T-helper 17 cell (primary cell): ENCODE measurements at places on chromosomes 1 and 21.

DNA sequence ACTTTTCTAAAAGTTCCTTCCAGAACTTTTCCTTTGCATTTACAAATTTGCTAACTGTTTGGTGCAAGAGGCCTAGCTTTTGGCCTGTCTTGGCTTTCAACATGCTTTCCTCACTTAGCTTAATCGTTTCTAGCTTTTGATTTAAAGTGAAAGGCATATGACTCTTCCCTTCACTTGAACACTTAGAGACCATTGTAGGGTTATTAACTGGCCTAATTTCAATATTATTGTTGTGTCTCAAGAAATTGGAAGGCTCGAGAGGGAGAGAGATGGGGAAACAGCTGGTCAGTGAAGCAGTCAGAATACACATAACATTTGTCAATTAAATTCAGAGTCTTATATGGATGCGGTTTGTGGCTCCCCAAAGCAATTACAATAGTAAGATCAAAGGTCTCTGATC is 63.0 kb upstream of the MPC2 start:
- H3K27me3 ChIP-seq: no peaks in the 10 kb centered on the region
- H3K36me3 ChIP-seq: peaks cover 12% of the 10 kb centered on the region
- H3K4me1 ChIP-seq: peaks cover 12% of the 10 kb centered on the region
- no peak overlapping the region for H3K4me3 ChIP-seq
- no peak overlapping the region for H3K27ac ChIP-seq

- no peak for DNase-seq
- H3K4me3 ChIP-seq: no peak overlapping the region
- H3K36me3 ChIP-seq: no peaks in the 10 kb centered on the region
- no peaks in the 10 kb centered on the region for H3K4me1 ChIP-seq
Measured at GRCh38 chr1:236705771-236706170, 19.5 kb downstream of the ACTN2 start.

GRCh38 chr1:228837817-228838716 is 102.8 kb downstream of the RHOU start:
- peaks cover 21% of the 10 kb centered on the region for H3K27me3 ChIP-seq
- no peak overlapping the region for H3K27ac ChIP-seq
- no peaks in the 10 kb centered on the region for H3K4me1 ChIP-seq
- DNase-seq: no peak

- H3K27me3 ChIP-seq: no peaks in the 10 kb centered on the region
- no peak for DNase-seq
- no peaks in the 10 kb centered on the region for H3K4me1 ChIP-seq
- no peak overlapping the region for H3K4me3 ChIP-seq
Measured at GRCh38 chr1:81671038-81671437, 129.7 kb upstream of the ADGRL2 start.

DNA sequence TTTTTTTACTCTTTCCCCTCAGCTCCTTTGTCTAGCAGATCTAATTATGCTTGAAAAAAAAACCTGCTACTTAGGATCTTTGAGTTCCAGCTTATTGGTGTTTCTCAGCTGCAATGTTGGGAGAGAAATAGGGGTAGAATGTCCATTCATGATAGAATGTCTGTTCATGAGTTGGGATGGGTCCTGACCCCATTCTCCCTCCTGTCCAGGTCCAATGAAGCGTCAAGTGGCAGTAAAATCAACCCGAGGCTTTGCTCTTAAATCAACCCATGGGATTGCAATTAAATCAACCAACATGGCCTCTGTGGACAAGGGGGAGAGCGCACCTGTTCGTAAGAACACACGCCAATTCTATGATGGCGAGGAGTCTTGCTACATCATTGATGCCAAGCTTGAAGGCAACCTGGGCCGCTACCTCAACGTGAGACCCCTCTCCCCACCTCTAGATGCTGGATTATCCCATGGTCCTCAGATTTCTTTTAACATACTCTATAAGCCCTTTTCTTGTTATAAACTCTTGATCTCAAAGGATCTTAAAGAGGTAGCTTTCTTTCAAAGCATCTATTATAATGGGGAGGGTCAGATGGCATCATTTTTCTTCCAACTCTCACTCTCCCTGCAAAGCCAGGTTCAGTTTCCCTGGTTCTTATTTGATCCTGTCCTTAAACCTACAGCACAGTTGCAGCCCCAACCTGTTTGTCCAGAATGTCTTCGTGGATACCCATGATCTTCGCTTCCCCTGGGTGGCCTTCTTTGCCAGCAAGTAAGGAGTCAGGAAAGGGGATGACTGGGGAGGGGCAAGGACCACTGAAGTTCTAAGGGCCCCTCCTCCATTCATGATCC is 11.1 kb downstream of the CERS2 start:
- DNase-seq: no peak
- H3K4me1 ChIP-seq: peaks cover 23% of the 10 kb centered on the region
- no peak overlapping the region for H3K4me3 ChIP-seq
- H3K27ac ChIP-seq: peak overlapping the region; percentile 86
- H3K27me3 ChIP-seq: no peaks in the 10 kb centered on the region

DNA sequence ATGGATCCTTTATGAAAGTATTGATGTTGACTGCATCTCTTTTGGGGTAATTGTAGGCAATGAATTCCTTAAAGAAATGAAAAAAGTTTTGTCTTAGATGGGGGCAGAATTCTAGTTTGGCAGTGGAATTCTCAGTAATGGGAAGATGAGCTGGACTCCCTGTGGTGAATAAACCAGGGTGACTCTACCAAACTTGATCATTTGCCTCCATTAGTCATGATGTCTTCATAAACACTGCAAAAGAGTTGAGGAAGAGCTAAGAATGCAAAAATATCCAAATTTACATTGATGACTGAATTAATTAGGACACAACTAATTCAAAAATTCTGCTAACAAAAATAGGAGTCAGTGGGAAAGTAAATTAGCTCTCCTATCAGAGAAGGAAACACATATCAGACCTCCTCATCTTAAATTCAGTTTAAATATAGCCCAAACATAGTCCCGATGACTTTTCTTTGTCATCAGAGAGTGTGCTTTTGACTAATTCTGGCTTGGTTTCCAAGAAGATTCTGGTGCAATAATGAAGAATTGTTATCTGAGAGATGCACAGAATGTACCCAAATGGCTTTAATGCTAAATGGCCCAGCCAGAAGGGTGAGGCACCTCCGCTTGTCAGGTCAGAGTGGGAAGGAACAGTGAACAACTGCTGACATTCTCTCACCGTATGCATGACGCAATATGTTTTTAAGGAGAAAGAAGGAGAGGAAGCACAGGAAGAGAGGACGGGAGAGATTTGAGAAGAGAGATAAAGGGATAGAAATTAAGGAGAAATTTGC is 525.1 kb downstream of the LMO4 start:
- DNase-seq: no peak
- peaks cover 2% of the 10 kb centered on the region for H3K36me3 ChIP-seq
- no peaks in the 10 kb centered on the region for H3K4me1 ChIP-seq
- peaks cover 20% of the 10 kb centered on the region for H3K27me3 ChIP-seq
- H3K27ac ChIP-seq: no peak overlapping the region
- no peak overlapping the region for H3K4me3 ChIP-seq

DNA sequence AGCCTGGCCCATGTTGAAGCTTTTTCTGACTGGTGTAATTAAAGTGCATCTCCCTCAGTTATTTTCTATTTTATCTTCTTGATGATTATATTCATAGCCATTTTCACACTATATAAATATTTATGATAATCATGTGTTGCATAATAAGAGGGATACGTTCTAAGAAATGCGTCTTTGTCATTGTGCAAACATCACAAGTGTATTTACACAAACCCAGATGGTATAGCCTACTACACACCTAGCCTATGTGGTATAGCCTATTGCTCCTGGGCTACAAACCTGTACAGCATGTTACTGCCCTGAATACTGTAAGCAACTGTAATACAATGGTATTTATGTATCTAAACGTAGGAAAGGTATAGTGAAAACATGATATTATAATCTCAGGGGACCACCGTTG is 88.1 kb downstream of the BACH1 start:
- no peaks in the 10 kb centered on the region for H3K36me3 ChIP-seq
- no peak for DNase-seq
- no peak overlapping the region for H3K27ac ChIP-seq
- H3K4me3 ChIP-seq: no peak overlapping the region
- H3K27me3 ChIP-seq: no peaks in the 10 kb centered on the region

GRCh38 chr1:209600541-209600940 is 17.0 kb downstream of the CAMK1G start:
- H3K36me3 ChIP-seq: no peaks in the 10 kb centered on the region
- no peak overlapping the region for H3K4me3 ChIP-seq
- DNase-seq: no peak
- no peak overlapping the region for H3K27ac ChIP-seq

DNA sequence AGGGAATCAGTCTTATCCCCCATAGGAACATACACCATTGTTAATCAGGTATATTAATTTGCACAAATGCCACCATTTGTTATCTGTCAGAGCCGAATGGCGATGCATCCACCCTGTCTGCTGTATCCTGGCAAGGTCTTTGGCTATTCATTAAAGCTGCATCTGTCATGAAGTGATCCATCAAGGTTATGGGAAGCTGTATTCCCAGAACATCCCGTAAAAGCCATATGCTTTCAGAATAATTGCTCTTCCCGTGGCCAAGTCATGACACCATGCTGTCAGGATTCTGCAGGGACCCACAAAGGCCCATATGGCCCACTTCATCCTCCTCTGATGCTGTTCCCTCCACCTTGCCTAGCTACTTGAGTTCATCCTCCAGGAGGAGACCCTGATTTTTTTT is 103.9 kb downstream of the RAVER2 start:
- no peak for DNase-seq
- peaks cover 4% of the 10 kb centered on the region for H3K36me3 ChIP-seq
- H3K4me1 ChIP-seq: peaks cover 7% of the 10 kb centered on the region
- peak overlapping the region; percentile 89 for H3K27ac ChIP-seq

DNA sequence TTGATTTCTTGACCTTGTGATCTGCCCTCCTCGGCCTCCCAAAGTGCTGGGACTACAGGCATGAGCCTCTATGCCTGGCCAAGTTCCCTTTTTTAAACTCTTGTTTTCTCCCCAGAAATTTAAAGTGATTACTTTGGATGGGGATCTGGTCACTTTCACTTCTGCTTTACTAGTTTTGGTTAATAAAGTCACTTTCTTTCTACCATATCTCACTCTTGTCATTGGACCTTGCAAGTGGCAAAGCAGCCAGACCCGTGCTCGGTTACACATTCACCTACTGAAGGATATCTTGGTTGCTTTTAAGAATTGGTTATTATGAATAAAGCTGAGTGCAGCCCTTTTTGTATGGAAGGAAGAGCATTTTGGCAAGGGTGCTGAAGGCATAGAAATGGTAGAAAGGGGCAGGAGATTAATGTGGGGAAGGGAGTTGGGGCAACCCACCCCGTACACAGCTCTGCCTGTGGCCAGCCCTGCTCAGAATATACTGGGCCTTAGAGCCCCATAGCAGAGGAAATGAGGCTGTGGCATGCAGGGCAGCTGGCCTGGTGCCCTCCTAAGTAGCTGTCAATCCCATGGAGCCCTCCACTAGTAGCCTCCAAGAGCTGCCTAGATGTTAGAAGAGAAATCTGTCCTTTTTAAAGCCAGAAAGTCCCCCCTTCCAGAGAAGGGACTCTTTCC is 40.7 kb downstream of the CD2 start:
- H3K27ac ChIP-seq: peak overlapping the region; percentile 41
- peaks cover 38% of the 10 kb centered on the region for H3K4me1 ChIP-seq

DNA sequence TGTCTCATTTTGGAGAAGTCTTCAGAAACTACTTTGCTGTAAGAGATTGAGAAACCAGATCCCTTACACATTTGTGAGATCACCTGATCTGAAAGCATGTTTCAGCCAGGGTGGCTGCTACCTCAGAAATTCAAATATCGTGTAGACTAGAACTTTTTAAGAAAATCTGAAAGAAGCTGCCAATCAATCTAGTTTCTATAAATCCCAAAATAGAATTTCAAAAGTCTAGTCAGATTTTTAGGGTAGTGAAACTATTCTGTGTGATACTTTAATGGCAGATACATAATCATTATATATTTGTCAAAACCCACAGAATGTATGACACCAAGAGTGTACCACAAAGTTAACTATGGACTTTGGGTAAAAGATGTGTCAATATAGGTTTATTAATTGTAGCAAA is 79.9 kb upstream of the PLPPR5 start:
- H3K36me3 ChIP-seq: no peaks in the 10 kb centered on the region
- H3K27me3 ChIP-seq: no peaks in the 10 kb centered on the region
- no peak for DNase-seq
- H3K4me1 ChIP-seq: no peaks in the 10 kb centered on the region

DNA sequence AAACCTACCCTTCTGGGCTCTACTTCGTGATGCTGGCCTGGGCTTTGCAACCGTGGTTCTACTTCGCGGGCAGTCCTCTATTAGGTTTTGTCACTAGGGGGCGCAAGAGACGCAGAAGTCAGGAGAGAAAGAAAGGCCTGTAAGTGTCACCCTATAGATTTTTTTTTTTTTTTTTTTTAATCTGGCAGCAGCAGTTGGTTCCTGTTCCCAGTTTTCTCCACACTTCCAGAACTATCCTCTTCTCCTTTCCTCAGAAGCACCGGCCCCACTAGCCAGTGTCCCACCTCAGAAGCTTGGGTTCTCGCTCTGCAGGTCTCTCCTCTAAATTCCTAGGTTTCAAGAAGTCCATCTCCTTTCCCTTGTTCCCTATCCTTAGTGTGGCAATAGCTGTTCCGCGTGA is 9.1 kb upstream of the LCE2D start:
- H3K4me1 ChIP-seq: peaks cover 10% of the 10 kb centered on the region
- DNase-seq: peak; percentile 40
- H3K27ac ChIP-seq: no peak overlapping the region
- H3K27me3 ChIP-seq: peaks cover 48% of the 10 kb centered on the region
- H3K36me3 ChIP-seq: no peaks in the 10 kb centered on the region

- DNase-seq: peak; percentile 31
- peaks cover 58% of the 10 kb centered on the region for H3K27me3 ChIP-seq
- peaks cover 4% of the 10 kb centered on the region for H3K4me1 ChIP-seq
- H3K27ac ChIP-seq: no peak overlapping the region
- peak overlapping the region; percentile 59 for H3K4me3 ChIP-seq
Measured at GRCh38 chr1:20212685-20213331, 26.5 kb upstream of the PLA2G2C start.

GRCh38 chr21:44761011-44761729 is 40.5 kb downstream of the UBE2G2 start:
- DNase-seq: no peak
- no peak overlapping the region for H3K4me3 ChIP-seq
- peaks cover 11% of the 10 kb centered on the region for H3K4me1 ChIP-seq
- no peak overlapping the region for H3K27ac ChIP-seq
- H3K36me3 ChIP-seq: no peaks in the 10 kb centered on the region

DNA sequence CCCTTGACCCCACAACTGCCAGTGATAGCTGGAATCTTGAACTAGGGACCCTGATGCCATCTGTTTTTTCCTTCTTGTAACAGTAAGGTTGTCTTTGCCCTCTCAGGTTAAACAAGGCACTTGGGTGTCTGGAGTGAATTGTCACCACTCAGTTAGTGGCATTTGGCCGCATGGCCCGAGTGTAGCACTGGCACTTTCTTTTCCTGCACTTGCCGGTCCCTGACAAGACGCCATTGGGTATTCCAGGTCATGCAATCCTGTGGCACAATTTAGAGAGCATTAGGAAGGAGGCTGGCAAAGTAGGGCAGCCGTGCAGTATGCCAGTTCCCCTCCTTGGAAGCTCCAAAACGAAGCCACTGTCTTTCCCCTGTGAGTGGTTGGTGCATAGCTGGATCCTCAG is 70.8 kb downstream of the MRPS6 start:
- no peak overlapping the region for H3K27ac ChIP-seq
- peaks cover 11% of the 10 kb centered on the region for H3K4me1 ChIP-seq
- H3K4me3 ChIP-seq: no peak overlapping the region
- DNase-seq: no peak
- H3K27me3 ChIP-seq: no peaks in the 10 kb centered on the region
- H3K36me3 ChIP-seq: peaks cover 10% of the 10 kb centered on the region

- DNase-seq: no peak
- no peaks in the 10 kb centered on the region for H3K4me1 ChIP-seq
Measured at GRCh38 chr1:85898861-85899260, 190.6 kb upstream of the ZNHIT6 start.
